HT1080 (cell line): ENCODE measurements at places on chromosomes 11 and 22. TPM values are rescaled to one million over a fixed set of nuclear protein-coding genes. Genes with fewer than 3 reads are reported as not detected.

CASP12 gene
- not detected in 2 replicates for total RNA-seq

- DNase-seq: no peak
Observed at GRCh38 chr22:37427135-37427710, at the start of gene ELFN2. TSS of gene ELFN2 (minus strand) at chr22:37427479. CDS start at chr22:37375534, 51,945 bp downstream.

DNA sequence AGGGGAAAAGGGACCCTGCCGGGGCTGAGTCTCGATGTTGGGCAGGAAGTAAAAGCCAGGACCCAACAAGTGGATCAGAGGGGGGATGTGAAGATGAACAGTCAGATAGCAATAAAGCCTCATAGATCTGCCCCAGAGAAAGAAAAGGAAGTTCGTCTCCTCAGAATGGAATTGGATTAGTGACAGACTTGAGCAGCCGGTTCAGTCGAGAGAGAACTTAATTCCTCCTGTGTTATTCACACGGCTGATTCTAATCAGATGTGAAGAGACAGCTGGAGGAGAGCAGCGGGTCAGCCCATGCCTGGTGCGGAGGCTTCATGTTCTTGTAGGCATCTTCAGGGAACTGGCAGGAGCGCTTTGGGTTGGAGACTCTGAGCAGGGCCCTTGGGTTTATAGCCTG is 29.3 kb upstream of the CABP7 start:
- DNase-seq: no peak

- DNase-seq: no peak
Observed at GRCh38 chr11:117295438-117296137, 4.4 kb downstream of the BACE1-AS start.

IFITM1 gene
- 4.6 and 5.4 TPM in 2 replicates for total RNA-seq

DNA sequence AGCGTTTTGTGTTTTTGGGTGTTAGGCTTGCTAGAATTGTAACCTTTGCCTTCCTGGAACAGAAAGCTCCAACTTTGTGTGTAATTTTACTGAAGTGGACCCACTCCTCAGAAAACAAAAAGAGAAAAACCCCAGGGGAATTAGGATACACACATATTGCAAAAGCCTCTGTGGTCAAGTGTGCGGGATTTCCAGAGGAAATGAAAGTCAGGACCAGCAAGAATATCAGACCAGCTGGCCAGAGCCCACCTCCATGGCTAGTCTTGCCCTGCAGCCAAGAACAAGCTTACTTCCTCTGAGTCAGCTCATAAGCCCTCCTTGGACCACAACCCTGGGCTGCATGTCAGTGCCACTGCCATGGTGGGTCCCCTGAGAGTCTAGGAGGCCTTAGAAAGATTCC is 37.0 kb upstream of the FTH1 start:
- peak; percentile 80 for DNase-seq

- DNase-seq: no peak
Observed at GRCh38 chr11:82049199-82049598, 684.5 kb downstream of the FAM181B start.

NXPE1 gene
- not detected in 2 replicates for total RNA-seq

APOL6 gene
- total RNA-seq: 4.3 and 4.6 TPM in 2 replicates

GRCh38 chr11:72712841-72713240 is 38.6 kb upstream of the PDE2A start:
- no peak for DNase-seq

- DNase-seq: no peak
Observed at GRCh38 chr11:113248702-113249490, 65.5 kb upstream of the TTC12 start.

CECR2 gene
- 0.02 TPM in 1 of 2 replicates, not detected in the other for total RNA-seq

FAT3 gene
- 0.20 and 0.27 TPM in 2 replicates for total RNA-seq

DNA sequence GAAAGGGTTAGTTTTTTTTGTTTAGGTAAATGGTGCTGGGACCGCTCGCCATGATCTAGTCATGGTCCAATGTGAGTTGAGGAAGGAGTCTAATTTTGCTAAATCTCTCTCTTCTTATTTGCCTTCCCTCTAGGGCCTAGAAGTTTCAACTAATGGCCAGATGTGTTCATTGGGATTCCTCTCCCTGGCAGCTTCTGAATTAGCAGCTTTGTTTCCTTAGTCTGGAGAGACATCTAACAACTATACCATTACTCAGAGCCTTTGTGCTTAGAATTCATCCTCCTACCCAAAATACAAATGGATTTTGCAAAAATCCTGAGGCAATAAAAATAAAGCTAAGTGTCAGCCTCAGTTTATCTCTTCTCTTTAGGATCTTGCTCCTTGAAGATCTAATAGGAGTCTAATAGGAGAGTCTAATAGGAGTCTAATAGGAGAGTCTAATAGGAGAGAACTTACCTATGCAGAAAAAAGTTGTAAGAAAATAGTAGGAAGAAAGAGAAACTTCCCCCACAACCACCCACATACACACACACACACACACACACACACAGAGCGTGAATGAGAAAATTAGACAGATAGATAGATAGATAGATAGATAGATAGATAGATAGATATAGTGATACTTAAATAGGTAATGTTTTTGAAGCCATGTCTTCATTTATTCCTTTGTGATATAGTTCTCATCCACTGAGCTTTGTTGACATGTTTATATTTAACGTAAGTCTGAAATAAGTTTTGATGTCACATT is 980.5 kb upstream of the CNTN5 start:
- DNase-seq: no peak

DNA sequence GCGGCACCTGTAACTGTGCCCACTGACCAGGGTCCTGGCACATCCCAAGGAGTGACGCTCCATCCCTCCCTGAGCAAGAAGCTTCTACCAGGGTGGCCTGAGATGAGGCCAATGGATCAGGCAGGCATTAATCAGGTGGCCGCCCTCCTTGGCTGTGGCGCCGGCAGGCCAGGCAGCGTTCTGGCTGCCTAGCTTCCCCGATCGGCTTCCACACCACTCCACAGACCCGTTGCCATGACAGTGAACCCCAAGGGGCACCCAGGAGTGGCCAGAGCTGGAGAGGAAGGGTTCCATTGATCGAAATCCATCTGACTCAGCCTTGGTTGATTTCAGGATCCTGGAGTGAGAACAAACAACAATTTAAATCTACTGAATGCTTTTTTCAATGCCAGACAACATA is 20.5 kb downstream of the LRRC55 start:
- DNase-seq: no peak

P2RY2 gene
- total RNA-seq: 0.05 TPM in 1 of 2 replicates, not detected in the other

GRCh38 chr22:23109441-23109978 is 32.3 kb downstream of the RSPH14 start:
- no peak for DNase-seq

- no peak for DNase-seq
Observed at GRCh38 chr11:65113839-65114238, 2.2 kb downstream of the TM7SF2 start.

MMP1 gene
- total RNA-seq: 7.9 and 9.4 TPM in 2 replicates

PES1 gene
- 178 and 181 TPM in 2 replicates for total RNA-seq

DNA sequence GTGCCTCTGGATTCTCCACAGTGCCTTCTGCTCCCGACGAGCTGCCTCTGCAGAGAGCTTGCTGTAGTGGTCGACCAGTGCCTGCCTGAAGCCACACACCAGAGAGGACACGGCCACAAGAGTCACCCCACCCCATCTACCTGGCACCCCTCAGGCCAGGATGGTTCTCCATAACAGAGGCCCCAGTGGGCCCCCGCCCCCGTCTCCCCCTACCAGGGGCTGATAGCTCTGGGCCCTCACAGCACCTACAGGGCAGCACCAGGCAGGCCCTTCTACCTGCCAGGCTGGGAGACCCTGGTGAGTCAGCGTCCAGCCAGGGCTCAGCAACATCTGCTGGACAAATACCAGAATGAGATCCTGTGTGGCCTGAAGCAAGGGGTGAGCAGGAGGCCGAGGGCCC is 21.7 kb downstream of the SELENOO start:
- no peak for DNase-seq

GRCh38 chr22:42978453-42979103 is 36.4 kb downstream of the PACSIN2 start:
- DNase-seq: no peak

GRCh38 chr22:31104869-31105268 is 2.5 kb downstream of the SELENOM start:
- DNase-seq: no peak

DNA sequence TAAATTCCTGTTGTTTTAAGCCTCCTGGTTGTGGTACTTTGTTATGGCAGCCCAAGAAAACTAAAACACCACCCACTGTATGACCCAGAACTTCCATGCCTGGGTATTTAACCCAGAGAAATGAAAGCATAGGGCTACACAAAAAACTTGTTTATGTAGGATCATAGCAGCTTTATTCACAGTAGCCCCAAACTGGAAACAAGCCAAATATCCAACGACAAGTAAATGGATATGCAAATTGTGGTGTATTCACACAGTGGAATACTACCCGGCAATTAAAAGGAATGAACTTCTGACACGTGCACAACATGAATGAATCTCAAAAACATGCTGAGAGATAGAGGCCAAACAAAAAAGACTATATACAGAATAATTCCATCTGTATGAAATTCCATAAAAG is 62.2 kb upstream of the NAV2 start:
- no peak for DNase-seq

CARD16 gene
- 3.3 and 4.5 TPM in 2 replicates for total RNA-seq

FOSL1 gene
- total RNA-seq: 236 and 374 TPM in 2 replicates
